ENCODE measurements at places on chromosomes 5 and 9.
A peak's percentile ranks its signal among the peaks of the same experiment; 100 is the strongest.

GRCh38 chr5:65925601-65926275 lies 637 bp upstream of the ERBIN start:
- peak; percentile 92 for DNase-seq

- no peak for DNase-seq
Measured at GRCh38 chr5:179288101-179288808, 57.0 kb downstream of the ADAMTS2 start.

GRCh38 chr5:114252226-114252625 lies 109.6 kb upstream of the KCNN2 start:
- DNase-seq, result no peak

DNA sequence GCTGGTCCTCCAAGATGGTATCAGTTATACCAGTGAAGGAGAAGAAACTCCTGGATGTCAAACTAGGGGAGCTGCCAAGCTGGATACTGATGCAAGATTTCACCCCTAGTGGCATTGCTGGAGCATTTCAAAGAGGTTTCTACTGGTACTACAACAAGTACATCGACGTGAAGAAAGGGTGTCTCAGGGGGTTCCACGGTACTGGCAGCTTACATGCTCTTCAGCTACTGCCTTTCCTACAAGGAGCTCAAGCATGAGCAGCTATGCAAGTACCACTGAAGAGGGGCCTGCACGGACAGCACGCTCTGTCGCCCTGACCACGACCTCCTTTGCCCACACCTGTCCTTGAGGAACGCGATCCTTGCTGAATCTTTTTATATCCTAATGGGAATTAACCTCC lies 19.5 kb downstream of the ACTL7B start:
- no peak for DNase-seq

DNA sequence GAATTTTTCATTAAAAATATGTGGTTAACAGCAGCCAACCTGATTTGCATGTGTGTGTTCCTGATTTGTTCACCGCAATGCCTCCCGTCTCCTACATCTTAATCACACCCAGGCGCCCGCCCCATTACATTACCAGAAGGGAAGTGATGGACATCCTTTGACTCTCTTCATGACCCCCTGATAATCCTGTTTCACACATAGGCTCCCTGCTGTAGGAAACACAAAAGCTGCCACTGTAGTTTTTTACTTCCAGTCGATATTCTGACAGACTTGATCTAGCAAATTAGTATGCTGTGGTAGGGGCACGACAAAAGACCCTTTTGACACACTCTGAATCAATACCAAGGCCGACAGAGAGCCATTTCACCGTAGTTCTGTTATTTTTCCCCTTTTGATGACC lies 287.8 kb upstream of the ISL1 start:
- DNase-seq, result no peak

DNA sequence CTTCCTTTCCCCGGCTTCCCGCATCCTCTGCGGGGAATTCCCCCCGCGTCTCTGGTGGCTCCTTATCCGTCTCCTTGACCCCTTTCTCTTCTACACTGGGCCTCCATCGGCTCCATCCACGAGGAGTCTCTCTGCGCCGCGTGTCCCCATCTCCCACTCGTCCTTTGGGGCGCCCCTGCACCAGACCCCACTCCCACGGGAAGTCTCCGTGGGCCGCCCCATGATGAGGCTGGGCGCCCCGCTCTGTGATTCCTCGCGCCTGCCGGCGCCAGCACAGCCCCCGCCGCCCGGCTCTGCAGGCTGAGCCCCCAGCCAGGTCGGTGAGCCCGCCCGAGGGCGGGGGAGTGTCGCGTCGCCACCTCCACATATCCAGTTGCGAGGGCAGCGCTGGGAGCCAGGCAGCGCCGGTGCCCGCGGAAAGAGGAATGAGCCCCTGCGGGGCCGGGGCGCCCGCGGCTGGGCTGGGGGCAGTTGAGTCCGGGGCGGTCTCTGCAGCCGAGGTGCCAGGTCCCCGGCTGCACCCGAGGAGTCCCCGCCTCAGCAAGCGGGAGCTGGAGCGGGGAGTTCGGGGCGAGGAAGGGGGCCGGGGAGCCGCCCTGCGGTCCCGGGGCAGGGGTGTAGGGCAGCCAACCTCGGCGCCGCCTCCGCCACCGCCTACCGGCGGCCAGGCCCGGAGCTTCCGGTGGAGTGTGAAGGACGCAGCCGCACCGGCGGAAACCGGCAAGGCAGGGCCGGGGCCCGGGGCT lies 2.1 kb upstream of the TRAF1 start:
- peak; percentile 87 for DNase-seq

DNA sequence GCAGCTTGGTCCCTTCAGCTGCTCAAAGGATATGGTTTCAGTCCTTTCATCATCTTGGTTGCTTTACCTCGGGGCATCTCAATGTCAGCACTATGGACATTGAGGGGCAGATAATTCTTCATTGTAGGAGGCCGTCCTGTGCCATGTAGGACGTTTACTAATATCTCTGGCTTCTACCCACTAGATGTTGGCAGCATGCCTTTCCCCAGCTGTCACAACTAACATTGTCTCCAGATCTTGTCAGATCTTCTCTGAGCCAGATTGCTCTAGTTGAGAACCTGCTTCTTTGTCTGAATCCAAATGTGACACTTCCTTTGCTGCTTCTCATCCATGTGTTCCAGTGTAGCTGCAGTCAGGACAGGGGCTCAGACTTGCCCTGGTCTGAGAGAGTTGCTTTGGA lies 10.3 kb downstream of the PTPA start:
- DNase-seq, result no peak

DNA sequence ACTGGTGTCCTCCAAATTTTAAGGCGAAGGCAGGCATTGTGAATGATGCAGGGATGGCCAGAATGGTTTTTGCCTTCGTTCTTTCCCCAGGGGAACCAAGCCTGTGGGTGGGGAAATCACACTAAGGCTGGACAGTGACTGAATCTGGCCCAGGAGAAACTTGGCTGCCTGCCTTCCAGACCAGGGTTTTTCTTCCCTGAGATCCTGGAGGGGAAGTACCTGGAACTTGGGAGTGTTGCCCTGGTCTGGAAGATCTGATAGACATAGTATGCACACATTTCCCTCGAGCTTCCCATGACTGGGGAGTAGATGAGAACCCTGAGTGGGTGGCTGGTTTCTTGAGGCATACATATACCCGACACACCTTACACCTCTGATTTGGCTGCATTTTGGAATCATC lies 664 bp upstream of the IL11RA start:
- DNase-seq, result no peak

GRCh38 chr5:83744821-83745220 lies 24.2 kb upstream of the HAPLN1 start:
- DNase-seq, result peak; percentile 28

GRCh38 chr9:79335987-79336386 lies 235.8 kb upstream of the TLE4 start:
- DNase-seq, result no peak

DNA sequence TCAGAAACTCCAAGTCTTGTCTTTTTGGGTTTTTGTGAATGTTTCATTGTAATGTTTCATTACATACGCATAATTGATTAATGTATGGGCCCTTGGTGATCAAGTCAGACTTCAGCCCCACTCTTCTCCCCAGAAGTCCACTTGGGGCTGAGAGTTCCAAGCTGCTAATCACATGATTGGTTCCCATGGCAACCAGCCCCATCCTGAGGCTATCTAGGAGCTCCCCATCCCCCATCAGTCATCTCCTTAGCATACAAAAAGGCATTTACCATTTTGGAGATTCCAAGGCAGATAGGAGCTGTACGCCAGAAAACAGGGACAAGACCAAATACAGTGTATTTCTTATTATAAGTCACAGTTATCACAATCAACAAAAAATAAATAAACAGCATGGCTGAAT lies 22.9 kb upstream of the SYK start:
- DNase-seq, result no peak

DNA sequence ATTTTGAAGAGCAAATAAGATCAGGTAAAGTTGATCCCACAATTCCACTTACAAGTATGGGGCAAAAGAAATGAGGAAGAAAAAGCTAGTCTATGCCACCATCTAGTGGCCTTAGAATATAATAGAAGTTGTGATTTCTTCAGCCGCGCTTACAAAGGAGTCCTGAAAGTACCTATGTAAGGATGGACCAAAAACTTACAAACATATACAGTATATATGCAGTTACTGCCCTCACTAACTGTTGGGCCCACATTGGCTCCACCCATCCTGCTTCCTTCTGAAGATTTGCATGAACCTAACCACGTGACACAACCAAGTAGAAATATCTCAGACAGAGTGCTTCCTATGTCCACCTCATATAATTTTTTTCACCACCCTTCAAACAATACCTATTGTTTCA lies 11.7 kb upstream of the OR13D1 start:
- DNase-seq, result peak; percentile 62

DNA sequence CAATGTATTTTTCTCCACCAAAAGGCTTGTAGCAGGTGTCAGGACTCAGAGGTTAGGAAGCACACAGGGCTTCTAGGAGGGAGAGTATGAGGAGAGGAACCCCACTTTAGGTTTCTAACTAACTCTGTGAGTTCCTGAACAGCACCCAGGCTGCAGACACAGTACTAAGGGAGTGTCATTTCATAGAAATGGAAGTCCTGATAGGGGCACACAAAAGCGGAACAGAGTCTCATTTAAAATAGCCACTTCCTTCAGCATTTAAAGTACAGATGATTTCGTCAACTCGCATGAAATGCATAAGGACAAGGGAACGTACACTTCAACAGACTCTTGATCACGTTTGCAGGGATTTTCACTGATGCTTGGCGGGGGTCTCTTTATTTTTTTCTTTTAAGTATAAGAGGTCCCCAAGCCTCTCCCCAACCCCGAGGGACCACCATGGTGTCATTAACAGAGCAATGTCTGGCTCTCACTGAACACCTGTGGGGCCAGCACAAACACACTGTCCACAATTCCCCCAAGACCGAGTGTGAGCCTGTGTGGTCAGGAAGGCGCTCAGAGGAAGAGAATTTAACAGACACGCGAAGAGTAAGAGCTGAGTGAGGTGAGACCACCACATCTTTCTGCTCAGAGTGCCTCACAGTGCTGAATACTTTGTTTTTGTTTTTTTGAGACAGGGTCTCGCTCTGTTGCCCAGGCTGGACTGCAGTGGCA lies 82.3 kb downstream of the SECISBP2 start:
- DNase-seq, result peak; percentile 82

GRCh38 chr9:82356871-82357270 lies 368.3 kb downstream of the SPATA31D1 start:
- no peak for DNase-seq

- DNase-seq, result peak; percentile 24
Measured at GRCh38 chr9:134195558-134195957, 31.2 kb upstream of the RNU6ATAC start.

DNA sequence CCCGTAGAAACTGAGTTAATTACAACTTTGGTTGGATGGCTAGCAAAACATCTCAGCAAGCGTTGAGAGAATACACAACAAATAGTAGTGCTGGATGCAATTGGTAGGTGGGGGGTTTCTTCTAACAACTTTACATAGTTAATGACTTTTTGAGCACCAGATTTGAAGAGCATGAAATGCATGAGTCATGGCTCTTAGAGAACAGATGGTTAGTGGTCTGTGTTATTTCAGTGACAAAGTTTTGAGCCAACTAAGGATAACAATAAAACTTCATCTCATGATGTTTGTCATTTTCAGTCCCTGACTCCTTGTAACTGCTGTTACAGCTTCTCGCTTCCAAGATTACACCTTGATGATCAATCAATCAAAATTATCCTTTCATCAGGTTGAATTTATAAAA lies 399.0 kb upstream of the BRINP1 start:
- DNase-seq, result no peak

- DNase-seq, result peak; percentile 81
Measured at GRCh38 chr9:94607423-94607691, 13.7 kb upstream of the FBP2 start.

DNA sequence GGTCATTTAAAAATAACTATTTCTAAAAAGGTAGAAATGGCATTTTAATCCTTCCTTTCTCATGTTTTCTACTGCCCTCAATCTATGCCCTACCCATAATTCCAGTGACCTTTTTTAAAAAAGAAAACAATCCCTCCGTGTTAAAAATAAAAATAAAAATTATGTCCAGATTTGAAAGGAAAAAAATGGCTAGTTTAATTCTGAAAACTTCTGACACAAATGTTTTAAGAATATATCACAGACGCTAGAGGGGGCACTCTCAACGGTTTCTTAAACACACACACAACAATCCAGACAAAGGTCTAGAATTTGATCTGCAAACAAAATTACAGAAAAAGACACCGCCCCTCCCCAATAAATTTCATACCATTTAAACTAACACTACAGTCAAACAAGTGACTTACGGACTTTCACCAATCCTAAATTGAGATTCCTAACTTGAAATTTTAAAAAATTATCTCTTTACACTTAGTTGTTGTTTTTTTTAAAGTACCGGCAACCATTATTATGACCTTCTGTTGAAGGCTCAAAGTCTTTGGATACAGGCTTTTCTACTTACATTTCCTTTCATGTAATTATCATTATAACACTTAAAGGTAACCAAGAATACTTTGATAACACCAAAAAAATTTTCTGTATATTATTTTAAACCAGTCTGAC lies 38.2 kb downstream of the CLINT1 start:
- peak; percentile 83 for DNase-seq

DNA sequence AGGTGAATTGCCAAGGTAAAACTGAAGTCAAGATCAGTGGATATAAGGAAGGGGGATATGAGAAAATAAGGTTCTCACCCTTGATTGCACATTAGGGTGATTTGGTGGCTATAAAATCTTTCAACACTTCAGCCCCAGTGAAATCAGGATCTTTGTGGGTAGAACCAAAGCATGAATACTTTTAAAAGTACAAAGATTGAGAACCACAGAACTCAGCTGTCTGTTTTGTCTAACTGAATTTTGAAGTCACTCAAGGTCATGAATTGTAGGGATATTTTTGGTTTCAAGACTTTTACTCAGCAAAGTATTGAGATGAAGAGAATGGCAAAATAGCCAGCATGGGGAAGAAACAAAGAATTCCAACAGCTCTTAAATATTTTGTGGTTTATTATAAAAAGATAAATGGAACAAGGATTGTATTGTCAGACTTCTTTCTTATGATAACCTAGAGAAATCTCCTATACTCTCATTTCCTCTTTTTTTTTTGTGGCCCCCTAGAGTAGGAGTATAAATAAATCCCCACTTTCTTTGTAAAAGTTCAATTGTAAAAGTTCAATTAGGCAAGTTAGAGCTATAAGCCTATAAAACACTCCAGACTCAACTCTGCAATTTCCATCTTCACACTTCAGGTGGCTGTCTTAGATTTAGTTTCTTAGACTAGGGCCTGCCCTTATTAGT lies 272.9 kb downstream of the PDE4D start:
- DNase-seq, result peak; percentile 8

GRCh38 chr5:167899490-167900070 lies 391.9 kb upstream of the WWC1 start:
- no peak for DNase-seq

- DNase-seq, result no peak
Measured at GRCh38 chr5:58087123-58087522, 372.8 kb downstream of the PLK2 start.

DNA sequence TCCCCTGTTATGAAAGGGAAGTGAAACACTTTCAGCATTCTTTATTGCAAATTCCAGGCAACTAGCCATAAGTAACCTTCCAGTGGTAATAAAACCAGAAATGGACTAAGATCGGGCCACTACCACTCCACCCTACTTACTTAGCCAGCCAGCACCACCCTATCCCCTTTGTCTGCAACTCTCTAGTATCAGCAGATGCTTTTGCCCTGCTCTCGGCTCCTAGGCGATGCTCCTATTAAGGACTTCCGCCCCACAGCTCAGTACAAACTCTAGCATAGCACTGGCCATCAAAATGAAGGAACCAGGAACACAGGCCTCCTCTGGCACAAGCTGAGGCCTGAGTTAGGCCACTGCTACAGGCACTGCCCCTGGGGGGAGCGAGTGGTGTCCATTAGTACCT lies 81.2 kb downstream of the GLDC start:
- DNase-seq, result no peak

All from OCI-LY7 (cell line).